ENCODE measurements at places on chromosomes 12 and 14.

- DNase-seq = no peak
Measured at GRCh38 chr12:80291108-80291754, 152.8 kb upstream of the PTPRQ start.

DNA sequence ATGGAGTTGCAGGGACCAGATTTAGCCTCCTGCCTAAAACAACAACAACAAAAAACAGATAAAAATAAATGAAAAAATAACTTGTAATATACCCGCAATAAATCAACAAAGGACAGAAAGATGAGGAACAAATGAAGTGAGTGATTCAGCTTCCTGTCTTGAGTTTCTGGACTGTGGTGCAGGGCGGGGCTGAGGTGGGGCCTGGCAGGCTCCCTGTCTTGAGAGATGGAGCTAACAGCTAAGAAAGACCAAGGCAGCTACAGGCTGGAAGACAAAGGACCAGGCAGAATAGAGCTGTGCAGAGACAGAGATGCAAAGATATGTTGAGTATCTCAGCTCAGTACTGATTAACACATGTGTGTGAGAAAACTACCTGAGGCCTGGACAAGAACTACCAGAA, 879.2 kb downstream of the AACS start:
- no peak for DNase-seq

GRCh38 chr12:9049520-9050133, 60.3 kb downstream of the KLRG1 start:
- DNase-seq = no peak

DNA sequence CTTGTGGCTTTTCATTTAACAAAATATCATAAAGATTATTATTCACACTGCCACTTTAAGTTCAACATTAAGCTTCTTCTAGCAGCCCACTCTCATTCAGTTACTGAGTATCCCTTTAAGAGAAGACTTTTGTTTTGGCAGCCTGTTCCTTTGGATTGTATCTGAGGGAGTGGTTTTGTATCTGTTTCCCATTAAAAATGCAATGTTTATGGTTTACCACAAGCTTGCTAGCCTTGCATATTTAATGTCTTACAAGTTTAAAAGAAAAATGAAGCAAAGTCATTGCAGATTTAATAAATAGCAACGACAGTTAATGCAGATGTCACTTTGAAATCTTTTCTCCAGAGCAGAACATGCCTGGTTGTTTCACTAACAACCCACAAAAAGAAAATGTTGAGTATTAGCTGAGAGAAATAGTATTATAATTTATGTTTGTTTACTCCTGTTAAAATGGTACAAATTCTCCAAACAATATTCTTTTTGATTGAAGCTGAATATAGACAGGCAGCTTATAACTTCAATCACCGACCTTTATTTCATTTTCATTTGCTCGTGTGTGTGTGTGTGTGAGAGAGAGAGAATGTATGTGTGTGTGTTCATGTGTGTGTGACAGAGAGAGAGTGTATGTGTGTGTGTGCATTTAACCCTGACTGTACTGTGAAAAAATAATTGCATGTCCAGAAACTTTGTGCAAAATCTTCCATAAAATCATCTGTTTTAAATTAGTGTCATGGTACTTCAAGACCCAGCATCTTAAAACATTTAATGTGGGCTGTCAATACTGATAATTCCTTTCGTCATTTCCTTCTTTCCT, 1.8 kb downstream of the DCN start:
- no peak for DNase-seq

DNA sequence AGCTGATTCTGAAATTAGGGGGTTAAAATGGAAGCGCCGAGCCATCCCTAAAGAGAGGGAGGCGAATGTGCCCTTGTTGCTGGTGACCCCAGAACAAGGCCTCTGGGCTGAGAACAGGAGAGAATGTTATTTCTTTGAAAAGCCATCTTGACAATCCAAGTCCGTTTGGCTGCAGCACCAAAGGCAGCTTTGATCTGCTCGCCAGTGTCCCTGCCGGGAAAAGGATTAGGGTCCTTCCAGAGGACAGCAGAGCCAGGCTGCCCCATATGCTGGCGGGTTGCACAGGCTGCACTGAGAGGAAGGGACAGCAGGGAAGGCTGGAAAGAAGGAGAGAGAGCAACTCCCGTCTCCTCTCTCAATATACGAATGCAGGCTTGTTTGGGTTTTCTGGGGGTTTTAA, 141.7 kb downstream of the TMEM132C start:
- DNase-seq = no peak

DNA sequence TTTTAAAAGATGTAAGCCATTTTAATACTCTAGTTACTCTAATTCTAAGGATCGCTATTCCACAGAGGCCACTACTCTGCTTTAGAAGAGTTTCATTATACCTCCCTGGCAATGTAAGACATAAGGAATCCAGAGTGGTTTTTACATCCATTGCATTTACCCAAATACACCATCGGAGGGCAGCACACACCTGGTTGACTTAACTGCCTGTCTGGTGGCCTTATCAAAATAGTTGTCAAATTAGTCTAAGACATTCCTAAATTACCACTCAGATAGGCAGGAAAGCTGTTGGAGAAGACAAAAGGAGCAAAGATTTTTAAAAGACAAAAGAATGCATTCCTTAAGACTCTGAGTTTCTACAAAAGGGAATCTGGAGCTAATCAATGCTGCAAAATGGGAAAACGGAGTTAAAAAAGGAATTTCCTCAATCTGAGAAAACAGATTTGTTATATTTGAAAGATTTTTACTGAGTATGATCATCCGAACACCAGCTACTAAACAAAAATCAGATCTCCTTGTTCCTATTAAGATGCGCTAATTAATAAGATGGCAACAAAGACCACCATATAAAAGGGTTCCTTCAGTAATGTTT, 33.8 kb upstream of the FGD4 start:
- DNase-seq = no peak

- no peak for DNase-seq
Measured at GRCh38 chr14:97319691-97320090, 522.5 kb downstream of the VRK1 start.
